AG09309 (cell line): ENCODE measurements at places on chromosomes 5 and 9.

- DNase-seq: no peak
Measured at GRCh38 chr5:132019337-132019736, 7.9 kb upstream of the ACSL6 start.

DNA sequence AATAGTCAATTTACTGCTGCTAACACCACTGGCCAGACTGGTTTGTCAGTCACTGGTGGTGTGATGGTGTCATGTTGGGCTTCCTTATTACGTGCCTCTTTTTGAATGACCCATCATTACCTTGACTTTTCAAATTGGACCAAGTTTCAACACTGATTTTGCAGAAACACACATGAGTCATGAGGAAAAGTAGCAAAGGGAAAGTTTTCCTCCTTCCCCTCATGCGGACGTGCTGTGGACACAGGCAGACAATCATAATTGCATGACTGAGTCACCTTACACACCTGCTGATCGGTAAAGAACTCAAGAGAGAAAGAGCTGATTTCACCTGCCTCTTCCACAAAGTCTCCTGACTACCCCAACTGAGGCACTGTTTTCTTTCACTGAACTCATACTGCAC is 324.5 kb downstream of the ARRDC3 start:
- no peak for DNase-seq

- no peak for DNase-seq
Measured at GRCh38 chr9:74573640-74574191, 76.6 kb downstream of the RORB start.

DNA sequence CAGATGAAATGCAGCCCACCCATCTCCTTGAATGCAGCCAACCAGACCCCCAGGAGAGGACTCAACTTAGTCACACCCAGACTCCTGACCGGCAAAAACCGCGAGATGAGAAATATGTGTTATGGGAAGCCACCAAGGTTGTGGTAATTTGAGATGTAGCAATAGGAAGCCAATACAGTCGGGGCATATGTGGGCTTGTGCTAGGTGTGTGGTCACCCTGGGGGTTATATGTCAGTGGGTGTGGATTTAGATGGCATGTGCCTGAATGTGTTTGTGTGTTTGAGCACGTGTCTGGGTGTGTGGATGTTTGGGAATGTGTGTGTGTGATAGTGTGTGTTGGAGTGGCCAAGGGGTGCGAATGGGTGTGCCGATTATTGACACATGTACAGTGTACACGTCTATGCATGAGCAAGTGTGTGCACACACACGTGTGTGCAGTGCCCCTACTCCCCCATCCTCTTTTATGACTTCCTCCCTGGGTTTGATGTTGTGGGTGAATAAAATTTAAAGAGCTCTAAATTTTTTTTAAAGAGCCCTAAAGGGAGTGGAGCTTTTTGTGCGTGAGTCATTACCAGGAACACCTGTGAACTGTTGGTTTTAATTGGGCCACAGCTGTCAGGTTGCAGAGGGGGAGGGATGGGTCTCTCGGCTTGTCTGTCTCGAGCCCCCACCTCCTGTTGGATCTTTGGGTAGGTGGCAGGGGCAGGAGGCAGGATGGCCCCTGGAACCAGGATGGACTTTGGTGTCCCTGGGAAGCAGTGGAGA is 86.8 kb downstream of the LHX2 start:
- no peak for DNase-seq

DNA sequence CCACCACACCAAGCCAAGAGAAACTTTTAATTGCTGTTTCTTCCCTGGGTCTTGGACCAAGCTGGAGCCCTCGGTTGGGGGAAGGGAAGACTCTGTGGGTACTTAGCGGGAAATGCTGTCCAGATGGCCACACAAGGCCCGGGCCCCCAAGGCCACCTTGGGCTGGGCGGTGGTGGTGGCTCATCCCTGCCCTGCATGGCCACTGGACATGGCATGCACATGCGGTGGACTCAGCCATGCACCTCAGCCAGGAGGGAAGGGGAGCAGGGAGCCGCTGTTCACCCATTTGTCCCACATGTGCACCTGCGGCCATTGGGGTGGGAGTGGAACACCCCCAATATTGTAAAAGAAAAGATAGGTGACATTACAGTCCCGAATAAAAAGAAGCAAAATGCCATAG is 72.4 kb downstream of the RGMB start:
- DNase-seq: no peak
